Dermis microvascular lymphatic vessel endothelial cell (primary cell): ENCODE measurements at places on chromosomes 13 and 19. TPM values are rescaled to one million over a fixed set of nuclear protein-coding genes. Genes with fewer than 3 reads are reported as not detected.

GRCh38 chr19:21604351-21604926 lies 99.0 kb downstream of the ZNF429 start:
- DNase-seq: no peak

DNA sequence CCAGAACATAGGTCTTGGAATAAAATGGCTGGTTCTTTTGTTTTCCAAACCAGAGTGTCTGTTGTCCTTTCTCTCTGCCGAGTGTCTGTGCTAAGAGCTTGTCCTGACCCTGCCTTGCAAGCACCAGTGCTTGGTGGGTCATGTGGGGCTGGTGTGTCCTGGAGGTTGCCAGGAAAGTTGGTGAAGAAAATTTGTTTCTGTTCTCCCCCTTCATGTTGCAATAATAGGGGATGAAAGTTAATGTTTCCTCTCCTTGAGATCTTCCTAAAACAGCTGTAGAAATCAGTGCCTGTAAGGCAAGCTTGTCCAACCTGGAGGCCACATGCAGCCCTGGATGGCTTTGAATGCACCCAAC lies 2.7 kb downstream of the HAMP start:
- no peak for DNase-seq

- no peak for DNase-seq
These were observed 3.4 kb upstream of the DIAPH3 start for GRCh38 chr13:60167121-60167520.

The FCGBP gene
- total RNA-seq: under 0.01 TPM in 2 replicates

GRCh38 chr13:34757441-34757840 lies 184.6 kb upstream of the NBEA start:
- DNase-seq: no peak

DNA sequence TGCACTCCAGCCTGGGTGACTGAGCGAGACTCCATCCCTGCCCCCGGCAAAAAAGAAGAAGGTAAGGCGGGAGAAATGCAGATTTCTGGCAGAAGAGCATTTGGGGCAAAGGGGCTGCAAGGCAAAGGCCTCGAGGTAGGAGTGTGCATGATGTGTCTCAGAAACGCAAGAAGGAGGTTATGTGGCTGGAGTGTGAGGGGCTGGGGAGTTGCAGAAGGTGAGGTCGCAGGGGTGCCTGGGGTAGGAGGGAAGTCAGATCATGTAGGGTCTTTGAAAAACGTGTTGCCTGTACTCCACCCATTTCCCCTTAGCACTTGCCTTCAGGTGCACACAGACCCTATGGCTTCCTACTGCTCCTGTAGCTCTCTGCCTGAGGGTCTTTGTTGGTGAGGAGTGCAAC lies 29.9 kb downstream of the KCTD15 start:
- no peak for DNase-seq

DNA sequence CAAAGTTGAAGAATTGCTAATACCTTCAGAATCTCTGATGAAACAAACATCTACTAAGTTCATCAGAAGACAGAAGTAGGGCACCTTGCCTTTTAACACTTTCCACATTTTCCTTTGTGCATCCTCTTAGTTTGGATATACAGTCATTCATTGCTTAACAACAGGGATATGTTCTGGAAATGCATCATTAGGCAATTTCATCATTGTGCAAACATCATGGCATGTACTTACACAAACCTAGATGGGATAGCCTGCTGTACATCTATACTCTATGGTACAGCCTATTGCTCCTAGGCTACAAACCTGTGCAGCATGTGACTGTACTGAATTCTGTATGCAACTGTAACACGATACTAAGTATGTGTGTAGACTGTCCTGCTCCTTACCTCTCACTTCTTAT lies 169.8 kb downstream of the SUCLA2 start:
- no peak for DNase-seq

GRCh38 chr19:1125601-1126467 lies 22.0 kb downstream of the GPX4 start:
- no peak for DNase-seq

The ZNF383 gene
- 3.0 and 5.3 TPM in 2 replicates for total RNA-seq

DNA sequence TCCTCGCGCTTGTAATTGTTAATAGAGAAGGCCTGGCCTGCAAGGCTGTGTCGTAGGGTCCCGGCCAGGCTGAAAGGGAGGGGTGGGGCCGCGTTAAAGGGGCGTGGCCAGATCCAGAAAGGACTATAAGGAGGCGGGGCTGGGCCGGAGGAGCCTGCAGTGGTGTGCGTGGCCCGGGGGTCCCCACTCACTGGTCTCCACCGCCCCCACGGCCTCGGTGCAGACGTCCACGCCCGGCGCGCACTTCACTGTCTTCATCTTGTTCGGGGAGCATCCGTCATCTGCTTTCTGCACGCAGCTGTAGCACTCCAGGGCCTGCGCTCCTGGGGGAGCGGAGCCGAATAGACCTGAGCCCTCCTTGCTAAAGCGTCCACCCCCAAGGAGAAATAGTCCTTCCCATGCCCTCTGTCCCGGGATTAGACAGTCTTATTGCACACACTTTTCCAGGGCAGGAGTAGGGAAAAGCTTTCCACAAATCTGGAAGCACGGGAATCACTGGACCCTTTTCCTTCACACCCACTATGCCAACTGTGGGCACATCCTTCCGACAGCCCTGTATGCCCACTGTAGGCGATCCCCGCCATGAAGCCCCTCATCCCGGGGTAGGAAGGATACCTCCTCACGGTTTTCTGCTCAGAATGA lies 1.2 kb downstream of the LYPD3 start:
- no peak for DNase-seq

DNA sequence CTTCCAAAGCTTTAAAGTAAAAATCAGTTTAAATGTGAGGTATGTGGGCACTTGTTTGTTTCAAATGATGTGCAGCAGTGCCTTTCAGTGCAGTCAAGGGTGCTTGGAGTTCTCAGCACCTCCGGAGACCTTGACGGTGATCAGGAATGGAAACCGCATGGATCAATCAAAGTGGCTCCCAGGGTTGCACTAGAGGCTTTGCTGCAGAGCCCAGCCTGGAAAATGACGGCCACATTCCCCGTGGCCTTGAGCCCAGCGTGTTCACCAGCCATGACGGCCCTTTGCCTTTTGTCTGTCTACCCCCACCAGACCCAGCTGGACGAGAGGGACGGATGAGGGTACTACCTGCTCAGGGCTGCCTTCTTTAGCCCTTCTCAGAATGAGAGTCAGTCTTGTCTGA lies 320.0 kb downstream of the TEX29 start:
- no peak for DNase-seq

DNA sequence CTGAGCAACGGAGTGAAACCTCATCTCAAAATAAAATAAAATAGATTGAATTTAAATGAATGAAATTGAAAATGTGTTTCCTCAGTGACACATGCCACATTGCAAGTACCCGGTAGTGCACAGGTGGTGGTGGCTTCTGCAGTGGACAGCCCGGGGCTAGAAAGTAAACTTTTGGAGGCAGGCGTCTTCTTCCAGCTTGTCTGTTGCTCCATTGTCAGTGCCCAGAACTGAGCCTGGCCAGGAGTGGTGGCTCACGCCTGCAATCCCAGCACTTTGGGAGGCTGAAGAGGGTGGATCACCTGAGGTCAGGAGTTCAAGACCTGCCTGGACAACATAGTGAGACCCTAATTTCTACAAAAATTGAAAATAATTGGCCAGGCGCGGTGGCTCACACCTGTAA lies 5.7 kb downstream of the MYH14 start:
- DNase-seq: no peak

- no peak for DNase-seq
These were observed at the start of gene ARHGAP35 for GRCh38 chr19:46860846-46861690. Gene ARHGAP35 (plus strand): TSS chr19:46860997. CDS start chr19:46918676, 57,679 bp downstream.

DNA sequence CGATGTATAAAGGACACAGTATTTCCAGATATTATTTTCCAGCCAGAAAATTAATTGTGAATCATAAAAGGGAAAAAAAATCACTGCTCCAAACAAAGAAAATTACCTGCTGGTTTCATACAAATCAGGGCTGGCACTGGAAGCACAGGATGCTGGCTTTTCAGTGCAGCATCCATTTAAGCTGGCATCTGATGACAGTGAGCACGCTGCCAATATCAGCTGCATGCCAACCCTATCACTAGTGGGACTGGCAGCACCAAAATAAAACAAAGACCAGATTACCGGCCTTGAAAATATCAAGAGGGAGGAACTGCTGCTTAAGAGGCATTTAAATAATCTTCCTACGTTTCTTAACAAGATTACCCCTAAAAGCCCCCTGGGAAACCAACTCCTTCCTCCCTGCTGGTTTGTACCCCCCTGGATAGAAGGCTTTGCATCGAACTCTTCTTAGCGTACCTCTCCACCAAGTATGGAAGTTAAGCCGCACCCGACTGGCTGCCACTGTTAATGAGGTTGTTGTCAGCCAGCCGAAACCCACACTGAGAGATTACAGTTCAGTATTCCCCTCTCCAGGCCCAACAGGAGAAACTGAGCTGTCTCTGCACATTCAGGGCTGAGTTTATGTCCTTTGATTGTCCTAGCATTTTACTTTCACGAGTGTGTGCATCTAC lies 257.8 kb downstream of the EFNB2 start:
- no peak for DNase-seq

The COX6B2 gene
- total RNA-seq: not detected in 2 replicates

- peak; percentile 16 for DNase-seq
These were observed 56.3 kb downstream of the PSG3 start for GRCh38 chr19:42683917-42684513.

GRCh38 chr13:24281188-24282008 lies 28.0 kb upstream of the C1QTNF9 start:
- no peak for DNase-seq
